ENCODE measurements at places on chromosomes 1 and 21.

DNA sequence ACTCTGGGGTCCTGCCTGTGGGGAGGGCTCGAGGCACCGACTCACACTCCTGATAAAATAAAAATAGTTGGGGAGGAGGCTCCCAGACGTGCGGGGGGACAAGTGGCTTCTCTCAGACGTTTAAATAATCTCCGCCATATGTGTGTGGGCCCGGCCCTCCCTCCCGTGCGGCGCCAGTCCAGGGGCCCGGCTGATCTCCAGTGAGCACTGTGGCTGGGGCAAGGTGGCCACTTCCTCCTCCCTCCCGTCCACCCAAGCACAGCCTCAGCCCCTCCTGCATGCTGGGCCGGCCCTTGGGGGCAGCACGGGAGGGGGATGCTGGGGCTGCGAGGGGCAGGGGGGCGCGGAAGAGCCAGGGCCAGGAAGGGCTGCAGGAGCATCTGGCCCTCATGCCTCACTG, 4.0 kb upstream of the PLCH2 start:
- no peak for DNase-seq

- DNase-seq = peak; percentile 44
Measured at GRCh38 chr1:22639286-22639685, 2.9 kb downstream of the C1QA start.

DNA sequence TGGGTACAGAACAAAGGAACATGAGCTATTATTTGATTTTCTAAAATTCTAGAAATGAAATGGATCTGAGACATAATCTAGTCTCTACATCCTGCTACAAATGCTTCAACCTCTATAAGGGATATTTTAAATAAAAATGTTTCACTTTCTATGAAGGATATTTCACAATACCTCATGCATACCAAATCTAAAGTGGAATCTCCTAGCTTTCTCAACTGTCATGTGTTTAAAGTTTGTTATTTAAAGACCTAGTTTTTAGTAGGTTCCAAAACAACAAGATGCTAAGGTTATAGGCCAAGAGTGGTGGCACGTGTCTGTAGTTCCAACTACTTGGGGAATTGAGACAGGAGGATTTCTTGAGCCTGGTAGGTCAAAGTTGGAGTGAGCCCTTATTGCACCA, 47.6 kb downstream of the KDM5B start:
- DNase-seq = no peak

- DNase-seq = no peak
Measured at GRCh38 chr1:71157151-71157550, 76.3 kb upstream of the ZRANB2 start.

- DNase-seq = no peak
Measured at GRCh38 chr1:167429612-167430011, 88.7 kb downstream of the CD247 start.

DNA sequence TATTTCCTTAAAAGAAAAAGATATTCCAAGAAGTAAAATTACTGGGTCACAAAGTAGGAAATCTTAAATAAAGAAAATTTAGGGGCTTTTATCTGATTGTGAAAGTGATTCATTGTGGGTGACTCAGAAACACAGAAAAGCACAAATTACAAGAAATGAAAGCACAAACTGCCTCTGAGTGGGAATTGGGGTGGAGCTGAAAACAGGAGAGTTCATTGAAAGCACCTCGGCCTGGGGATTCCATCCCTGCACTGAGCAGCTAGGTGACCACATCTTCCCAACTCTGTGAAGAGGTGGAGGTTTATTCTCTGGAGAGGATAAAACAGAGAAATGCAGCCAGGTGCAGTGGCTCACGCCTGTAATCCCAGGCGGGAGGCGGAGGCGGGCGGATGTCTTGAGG, 7.4 kb downstream of the GJA4 start:
- no peak for DNase-seq

GRCh38 chr1:106780066-106780465, 276.4 kb upstream of the PRMT6 start:
- DNase-seq = no peak
